ENCODE measurements at places on chromosomes 13 and 19.

GRCh38 chr13:77991003-77991402, 72.4 kb upstream of the EDNRB start:
- DNase-seq: no peak

- DNase-seq: no peak
These were observed 633.5 kb downstream of the SLITRK1 start for GRCh38 chr13:83248751-83249150.

DNA sequence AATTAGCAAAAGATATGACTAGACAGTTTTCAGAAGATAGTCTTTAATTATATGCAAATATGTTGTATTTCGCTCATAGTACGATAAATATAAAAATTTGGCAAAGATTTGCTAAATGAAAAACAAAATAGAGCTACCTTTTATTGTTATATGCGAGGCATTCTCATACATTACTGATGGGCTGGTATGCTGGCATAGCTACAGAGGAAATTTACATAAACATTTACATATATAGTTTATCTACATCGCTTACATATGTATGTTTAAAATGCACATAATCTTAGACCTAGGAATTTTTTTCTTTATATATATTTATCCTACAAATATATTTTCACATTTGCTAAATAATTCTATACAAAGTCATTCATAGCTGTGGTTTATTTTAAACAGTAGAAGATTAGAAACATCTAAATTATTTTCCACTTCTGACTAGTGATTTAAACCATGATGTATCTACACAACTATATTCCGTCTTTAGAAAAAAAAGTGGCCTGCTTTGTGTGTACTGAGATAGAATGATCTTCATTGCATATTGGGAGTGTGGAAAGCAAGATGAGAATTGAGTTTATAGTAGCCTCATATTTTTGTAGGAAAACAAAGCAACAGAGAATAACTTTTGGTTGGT, 1345.0 kb upstream of the SLC10A2 start:
- DNase-seq: no peak

GRCh38 chr13:42378383-42378780, 106.4 kb downstream of the AKAP11 start:
- no peak for DNase-seq

DNA sequence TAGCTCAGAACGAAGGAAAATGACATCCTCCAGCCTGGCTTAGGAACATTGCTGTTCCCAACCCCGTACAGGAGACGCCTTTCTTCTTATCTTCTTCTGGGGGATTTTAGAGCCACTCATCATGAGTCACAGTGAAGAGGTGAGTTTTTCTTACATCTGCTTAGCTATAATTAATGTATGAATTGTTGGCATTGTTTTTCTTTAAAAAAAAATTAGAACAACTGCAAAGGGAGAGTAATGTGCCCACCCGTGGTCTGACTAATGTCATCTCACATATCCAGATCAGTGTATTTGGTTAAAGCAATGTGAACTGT, 310.6 kb upstream of the TSHZ3 start:
- DNase-seq: no peak

DNA sequence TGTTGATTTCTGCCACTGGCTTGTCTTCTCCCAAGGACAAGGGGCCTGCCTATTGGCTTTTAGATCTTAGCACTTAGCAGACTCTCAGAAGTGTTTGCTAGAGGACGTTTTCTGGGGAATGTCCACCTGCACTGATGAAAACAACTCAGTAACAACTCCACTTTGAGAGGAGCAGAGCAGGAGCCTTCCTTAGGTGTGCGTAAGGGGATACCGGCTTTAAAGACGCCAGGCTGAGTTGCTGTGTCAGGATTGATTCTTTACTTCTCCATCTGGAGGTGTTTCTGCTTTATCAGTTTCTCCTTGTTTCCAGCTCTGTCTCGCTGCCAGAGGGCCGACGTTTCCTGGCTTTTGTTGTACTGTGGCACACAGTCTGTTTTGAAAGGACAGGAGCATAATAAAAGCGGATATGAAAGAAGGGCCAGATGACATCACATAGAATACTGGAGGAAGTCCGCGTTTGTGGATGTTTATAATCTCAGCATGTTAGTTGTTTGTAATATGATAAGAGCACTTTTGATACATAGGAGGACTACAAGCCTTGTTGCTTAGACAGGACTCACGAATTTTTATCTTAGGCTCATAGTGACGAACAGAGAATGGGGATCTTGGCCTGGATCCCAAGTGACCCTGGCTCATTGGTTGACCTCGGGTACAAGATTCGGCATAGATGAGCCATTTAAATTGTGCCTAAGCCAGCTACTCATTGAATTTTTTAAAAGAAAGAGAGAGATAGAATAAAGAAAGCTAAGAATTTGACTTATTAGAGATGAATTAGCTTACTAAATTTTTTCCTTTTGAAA, 34.6 kb downstream of the COL4A2 start:
- DNase-seq: no peak

DNA sequence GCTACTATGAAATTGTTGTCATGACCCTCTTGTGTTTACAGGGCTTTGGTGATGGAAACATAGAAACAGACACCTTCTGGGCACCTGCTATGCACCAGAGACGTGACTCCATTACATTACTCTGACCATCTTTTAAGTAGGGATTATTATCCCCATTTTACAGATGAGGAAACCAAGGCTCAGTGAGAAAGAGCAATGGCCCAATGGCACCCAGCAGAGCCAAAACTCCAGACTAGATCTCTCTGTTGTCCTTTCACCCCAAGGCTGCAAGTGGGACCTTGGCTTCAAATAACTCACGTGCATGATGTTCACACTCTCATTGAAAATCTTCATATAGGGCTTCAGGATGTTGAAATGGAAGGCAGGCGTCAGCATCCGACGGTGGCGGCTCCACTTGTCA, 5.9 kb downstream of the CYP4F2 start:
- no peak for DNase-seq

DNA sequence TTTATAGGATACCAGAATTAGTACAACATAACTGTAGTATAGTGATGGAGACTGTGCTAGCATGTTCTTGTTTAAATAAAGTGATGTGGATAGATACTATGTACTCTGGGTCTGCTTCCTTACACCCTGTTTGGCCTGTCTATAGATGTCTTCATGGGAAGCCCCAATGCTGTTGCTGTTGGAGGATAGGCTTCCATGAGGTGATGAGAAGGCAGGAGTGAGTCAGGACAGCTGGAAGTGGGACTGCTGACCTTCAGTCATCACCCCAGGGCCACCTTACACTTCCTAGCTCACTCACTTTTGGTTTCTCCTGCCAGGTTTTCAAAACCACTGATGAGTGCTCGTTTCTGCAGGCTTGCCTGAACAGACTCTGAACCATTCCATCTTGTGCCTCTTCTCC, 4.2 kb downstream of the KCTD4 start:
- DNase-seq: no peak

DNA sequence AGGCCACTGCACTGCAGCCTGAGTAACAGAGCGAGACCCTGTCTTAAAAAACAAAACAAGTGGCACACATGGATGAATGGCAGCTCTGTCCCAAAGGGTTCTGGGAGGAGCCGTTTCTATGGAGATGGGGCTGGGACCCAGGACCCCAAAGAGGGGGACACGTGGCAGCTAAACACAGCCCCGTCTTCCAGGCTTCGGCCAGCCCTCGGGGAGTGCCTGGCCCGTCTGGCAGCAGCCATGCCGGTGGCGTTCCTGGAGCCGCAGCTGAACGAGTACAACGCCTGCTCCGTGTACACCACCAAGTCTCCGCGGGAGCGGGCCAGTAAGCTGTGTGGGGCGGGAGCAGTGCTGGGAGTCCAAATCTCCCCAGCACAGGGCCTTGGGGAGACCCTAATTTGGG, 82.4 kb downstream of the RYR1 start:
- DNase-seq: no peak

DNA sequence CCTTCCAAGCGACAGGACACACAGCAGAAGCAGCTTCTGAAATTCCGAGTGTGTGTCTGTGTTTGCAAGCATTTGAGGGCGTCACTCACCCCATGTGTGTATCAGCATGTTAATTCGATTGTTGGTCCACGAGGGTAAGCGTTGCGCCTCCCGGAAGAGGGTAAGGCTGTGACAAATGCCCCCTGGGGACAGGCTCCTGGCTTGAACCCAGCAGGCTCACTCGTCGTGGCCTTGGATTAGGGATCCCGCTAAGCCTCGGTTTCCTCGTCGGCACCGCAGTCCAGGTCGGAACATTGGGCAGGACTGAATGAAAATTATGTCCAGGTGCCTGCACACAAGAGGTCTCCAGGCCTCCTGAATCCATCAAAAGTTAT, 606 bp upstream of the STXBP2 start:
- DNase-seq: no peak

DNA sequence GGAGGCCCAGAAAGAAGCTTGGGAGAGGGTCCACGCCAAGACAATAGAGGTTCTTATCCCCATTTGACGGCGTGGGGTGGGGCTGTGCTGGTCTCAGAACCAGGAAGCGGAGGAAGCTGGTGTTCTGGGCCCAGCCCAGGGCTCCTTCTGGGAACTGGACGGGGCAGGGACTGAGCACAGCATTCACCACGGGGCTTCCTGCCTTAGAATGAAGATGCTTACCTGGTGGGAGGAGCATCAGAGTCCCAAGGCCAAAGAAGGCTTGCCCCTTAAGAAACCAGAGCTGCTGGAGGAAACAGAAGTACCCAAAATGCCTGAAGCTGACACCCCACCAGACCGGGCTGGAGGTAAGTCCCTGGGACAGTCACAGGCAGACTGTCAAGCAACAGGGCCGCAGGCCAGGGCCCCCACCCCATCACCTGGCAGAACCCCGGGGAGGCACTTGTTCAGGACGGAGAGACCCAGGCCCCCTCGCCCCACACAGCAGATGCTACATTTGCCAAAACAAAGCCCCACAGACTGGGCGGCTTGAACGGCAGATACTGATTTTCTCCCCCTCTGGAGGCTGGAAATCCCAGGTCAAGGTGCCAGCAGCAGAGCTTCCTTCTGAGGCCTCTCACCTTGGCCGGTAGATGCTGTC, 17.8 kb upstream of the IGLON5 start:
- DNase-seq: no peak

DNA sequence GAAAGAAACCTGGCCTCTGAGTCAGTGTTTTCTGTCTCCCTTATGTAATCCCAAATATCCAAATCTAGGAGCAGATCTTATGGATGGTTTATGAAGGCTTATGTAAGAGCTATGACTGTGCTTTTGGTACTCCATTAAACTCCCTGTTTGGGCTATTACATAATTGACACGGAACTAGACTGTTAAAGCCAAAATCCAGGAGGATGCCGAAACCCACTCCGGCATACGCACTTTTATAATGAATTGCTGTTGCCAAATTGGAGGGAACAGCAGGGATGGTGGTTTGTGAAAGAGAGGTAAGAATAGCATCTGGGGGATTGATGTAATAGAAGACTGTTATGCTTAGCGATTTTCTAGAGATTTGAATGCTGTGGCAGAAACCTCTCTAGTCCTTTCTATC, 2.0 kb downstream of the MTUS2 start:
- DNase-seq: no peak

DNA sequence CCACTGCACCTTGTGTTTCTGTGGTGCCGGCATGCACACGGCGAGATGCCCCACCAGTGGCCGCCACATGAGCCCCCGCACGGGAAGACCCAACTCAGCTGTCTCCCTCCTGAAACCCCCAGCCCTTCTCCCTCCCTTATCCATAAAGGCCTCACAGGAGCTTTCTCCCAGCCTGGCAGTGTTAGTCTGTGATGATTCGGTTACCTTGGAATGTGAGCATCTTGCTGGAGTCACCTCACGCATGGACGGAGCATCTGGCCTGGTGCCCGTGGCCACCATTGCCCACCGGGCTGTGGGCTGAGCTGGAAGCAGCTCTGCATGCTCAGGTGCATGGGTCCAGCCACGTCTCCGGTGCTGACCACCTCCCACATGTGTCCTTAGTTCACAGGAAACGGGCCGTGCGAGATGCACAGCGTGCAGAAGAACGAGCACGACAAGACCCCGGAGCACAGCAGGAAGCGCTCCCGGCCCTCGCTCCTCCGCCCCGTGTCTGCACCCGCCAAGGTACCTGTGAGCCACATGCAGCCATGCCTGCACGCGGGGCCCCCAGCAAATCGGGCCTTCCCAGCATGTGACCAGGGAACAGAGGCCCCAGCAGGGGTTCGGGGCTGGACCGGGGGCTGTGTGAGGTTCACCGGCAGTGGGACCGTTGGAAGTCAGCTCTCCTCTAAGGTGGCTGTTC, 22.0 kb downstream of the SIN3B start:
- DNase-seq: no peak

DNA sequence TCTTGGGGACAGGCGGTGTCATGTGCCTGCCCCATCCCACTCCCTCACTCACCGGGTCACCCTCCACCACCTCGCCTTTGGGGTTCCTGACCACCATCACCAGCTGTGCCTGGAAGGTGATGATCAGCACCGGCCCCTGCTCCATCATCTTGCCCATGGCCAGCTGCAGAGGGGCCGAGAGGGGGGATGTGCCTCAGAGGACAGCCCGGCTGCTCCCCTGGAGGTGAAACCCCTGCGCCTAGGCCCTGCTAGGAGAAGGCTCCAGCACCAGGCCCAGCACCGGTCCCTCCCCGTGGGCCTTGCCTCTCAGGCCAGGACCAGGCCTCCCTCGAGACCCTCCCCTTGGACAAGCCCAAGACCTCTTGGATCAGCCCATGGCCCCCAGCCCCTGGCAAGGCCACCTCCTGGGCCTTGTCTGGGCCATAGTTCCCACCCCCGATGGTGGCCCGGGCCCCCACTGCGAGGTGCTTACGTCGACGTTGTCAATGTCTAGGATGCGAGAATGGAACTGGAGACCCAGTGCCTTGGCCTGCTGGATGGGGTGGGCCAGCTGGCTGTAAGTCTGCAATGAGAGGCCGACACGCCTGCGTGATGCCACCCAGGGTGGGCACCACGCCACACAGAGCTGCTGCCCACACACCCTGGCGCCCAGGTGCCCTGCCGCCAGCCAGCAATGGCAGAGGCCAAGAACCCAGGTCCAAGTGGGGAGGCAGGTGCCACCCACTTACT, 1.8 kb upstream of the CTXN1 start:
- DNase-seq: no peak

DNA sequence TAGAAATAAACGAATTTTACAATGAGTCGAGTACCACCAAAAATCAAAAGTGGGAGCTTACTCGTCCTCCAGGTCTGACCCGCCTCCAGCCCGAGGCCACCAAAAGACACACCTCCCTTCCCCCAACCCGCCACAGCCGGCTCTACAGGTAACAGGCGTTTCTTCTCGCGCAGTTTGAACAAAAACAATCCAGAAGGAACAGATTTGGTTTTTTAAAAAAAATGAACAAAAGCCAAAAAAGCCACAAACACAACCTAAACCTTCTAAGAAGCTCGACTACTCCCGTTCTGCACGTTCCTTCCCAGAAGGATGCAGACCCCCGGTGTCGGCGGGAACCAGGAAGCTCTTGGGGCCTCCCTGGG, 671 bp downstream of the ZDHHC20 start:
- DNase-seq: no peak

GRCh38 chr19:51701468-51702100, 8.5 kb downstream of the SPACA6 start:
- DNase-seq: no peak

DNA sequence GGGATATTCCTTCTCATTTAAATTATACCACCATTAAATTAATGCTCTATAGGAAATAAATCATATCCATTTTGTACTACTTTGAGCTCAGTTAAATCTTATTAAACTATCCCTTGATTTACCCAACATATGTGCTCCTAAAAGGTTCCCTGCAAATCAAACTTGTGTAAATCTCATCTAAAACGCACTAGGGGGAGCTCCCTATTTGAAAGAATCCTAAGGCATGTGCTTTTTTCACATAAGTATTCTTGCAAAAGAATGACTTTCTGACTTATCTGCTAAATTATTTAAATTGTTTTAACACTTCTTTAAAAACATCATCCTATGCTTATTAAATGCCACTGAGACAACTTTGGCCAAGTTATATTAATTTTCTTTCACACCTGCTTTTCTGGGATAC, 7.9 kb downstream of the INTS6 start:
- DNase-seq: no peak

- no peak for DNase-seq
These were observed 541.0 kb downstream of the RFC3 start for GRCh38 chr13:34358811-34359513.

Measured in cortex of kidney (tissue), 1 donor.